ENCODE measurements at places on chromosomes 3 and 15. TPM values are rescaled to one million over a fixed set of nuclear protein-coding genes. Genes with fewer than 3 reads are reported as not detected.

- DNase-seq = no peak
These were observed 207.4 kb downstream of the FMN1 start for GRCh38 chr15:32987067-32987466.

SCG3 gene
- not detected for total RNA-seq

- no peak for DNase-seq
These were observed 17.2 kb downstream of the RASGRP1 start for GRCh38 chr15:38547255-38547997.

DNA sequence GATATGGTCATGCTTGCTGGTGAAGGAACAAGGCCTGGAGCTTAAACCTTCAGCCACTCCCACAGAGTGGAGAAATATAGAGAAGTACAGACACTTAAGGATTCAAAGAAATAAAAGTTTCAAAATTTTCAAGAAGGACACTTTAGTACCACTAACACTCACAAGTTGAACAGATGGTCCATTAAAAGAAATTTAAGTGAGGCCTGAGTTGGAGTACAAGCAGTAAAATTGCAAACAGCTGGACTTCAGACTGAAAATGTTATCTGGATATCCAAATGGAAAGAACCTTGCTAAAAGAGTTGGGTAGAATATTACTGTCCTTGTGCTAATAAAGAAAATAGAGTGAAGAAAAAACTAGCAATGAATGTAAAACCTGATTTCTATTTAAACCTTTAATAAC is 397.1 kb upstream of the KCNMB2 start:
- no peak for DNase-seq

GRCh38 chr3:55720614-55721013 is 233.5 kb upstream of the WNT5A start:
- DNase-seq = no peak

- DNase-seq = no peak
These were observed 17.2 kb downstream of the NXPE3 start for GRCh38 chr3:101796077-101796680.

- DNase-seq = no peak
These were observed 33.0 kb downstream of the SLC12A6 start for GRCh38 chr15:34304613-34305012.

- no peak for DNase-seq
These were observed 175.2 kb upstream of the ZPLD1 start for GRCh38 chr3:102259663-102260062.

GRCh38 chr3:143753006-143753405 is 95.3 kb downstream of the SLC9A9 start:
- DNase-seq = no peak

GRCh38 chr15:79970624-79971434 is at the start of gene BCL2A1:
Gene BCL2A1, minus strand, starts transcription at chr15:79971196. Its CDS starts 77 bp downstream, at chr15:79971119.
- peak; percentile 64 for DNase-seq

- DNase-seq = no peak
These were observed 42.2 kb downstream of the SLC28A1 start for GRCh38 chr15:84926491-84927230.

DNA sequence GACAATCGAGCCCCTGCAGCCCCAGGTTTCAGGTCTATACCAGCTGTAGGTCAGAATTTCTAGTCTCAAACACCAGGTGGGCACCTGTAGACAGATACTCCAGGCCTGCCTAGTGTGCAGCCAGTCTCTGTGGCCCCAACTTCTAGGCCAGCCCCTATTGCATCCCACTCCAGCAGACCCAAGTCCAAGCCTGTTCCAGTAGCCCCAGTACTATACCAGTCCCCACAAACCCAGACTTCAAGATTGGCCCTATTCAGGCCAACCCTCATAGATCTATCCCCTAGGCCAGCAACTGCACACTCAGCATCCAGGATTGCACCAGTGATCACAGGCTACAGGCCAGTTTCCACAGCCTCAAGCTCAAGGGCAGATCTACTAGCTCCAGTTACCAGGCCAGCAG is 344.0 kb downstream of the PYDC2 start:
- DNase-seq = no peak

DNA sequence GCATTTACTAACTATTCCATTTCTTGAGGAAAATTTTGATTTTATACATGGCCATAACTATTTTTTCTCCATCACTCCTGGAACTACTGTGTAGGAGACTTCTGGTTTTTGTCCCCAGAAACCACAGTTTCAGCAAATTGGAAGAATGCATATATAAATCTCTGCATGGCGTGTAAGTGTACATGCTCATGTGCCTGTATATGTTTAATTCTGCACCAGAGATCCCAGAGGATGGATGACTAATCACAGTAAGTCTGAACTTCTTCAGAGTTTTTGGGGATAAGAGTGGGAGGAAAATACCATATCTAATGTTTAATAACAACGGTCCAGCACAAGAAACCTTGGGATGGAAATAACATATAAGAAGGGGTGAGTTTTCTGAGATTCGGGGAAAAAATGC is 10.9 kb upstream of the COL6A6 start:
- no peak for DNase-seq

CD86 gene
- 3.8 TPM for total RNA-seq

DNA sequence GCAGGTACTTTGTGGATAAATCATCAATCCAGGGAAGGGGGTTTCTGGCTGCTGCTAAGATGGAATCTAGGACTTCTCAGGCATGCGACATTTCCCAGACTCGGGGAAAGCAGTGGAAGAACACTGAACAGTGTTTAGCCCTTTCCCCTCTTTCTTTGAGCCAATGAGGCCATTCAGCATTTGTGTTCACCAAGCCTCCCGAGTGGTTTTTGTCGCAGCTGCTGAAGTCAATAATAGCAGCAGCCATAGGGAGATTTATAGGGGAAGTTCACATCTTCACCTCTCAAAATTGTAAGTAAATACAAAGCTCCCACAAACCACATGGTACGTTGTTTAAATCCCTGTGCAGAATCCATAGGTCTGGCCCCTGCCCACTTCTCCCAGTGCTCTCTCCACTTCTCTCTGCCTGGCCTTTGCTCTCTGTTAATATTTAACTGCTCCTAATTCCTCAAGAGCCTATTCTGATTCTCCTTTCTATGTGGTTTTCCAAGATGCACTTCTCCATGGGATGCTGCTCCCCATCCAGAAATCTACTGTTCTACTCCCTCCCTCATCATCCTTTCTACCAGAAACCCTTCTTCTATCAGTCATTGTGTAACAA is 230.7 kb downstream of the SHQ1 start:
- no peak for DNase-seq

- DNase-seq = no peak
These were observed 343.2 kb upstream of the ONECUT1 start for GRCh38 chr15:53133255-53133850.

DNA sequence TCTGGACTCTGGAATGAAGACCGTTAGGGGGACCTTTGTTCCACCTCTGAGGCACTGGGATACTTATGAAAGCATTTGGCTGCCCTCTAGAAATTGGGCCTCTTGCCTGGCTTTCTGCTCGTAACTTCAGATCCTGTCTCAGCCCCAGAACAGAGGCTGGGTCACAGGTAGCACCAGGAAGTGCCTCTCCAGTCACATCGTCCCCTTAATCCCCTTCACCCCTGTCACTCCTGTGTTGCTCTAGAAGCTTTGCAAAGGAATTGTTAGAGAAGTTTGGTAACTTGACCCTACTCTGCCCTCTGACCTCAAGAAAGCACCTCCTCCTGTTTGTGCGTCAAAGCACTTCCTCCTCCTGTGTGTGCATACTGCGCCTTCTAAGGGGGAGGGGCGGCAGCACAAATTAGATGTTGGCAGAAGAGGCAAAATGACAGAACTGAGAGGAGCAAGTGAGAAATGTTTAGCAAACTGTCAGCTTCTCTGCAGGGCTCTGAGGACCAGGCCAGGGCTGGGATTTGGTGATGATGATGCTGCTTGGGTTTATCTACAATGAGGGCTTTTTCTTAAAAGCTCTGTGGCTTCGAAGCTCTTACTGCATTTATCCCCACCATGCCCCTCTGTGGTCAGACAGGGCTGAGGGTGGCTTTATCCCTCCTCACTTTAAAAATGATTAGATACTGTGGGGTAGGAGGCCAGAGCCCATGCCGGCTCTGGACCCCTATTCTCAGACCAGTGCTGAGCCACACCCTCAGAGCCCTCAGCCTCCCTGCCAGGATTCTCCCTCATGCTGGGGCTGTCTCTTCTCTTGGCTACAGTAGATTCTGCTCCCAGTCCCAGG is 76.2 kb downstream of the LARS2 start:
- DNase-seq = peak; percentile 8

- no peak for DNase-seq
These were observed 13.2 kb upstream of the GNB4 start for GRCh38 chr3:179464323-179465092.

GRCh38 chr3:71016178-71016845 is 567.2 kb downstream of the FOXP1 start:
- DNase-seq = no peak
